ENCODE measurements at places on chromosomes 12 and 14. TPM values are rescaled to one million over a fixed set of nuclear protein-coding genes. Genes with fewer than 3 reads are reported as not detected.

The INHBE gene
- 0.75 TPM for polyA plus RNA-seq

The MSRB3 gene
- 24.4 TPM for polyA plus RNA-seq

DNA sequence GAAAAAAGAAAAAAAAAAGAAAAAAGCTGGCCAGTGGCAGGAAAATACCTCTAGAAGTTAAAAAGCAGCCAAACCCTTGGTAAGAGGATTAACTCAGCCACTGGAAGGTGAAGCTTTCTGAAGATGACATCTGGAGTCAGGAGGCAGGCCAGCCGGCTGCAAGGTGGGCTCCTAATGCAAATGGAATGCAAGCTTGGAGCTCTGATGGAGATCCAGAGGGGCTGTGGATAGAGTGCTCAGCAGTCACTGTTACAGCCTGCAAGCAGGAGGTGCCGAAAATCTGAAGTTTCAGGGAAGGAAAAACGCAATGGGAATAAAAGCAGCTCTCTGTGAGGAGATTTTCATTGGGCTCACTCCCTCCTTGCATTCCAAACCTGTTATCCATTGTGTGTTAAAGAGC is 41.0 kb downstream of the GSC start:
- DNase-seq, result no peak

GRCh38 chr12:52186118-52186840 is 5.5 kb downstream of the KRT80 start:
- no peak for DNase-seq

The SMCO3 gene
- polyA plus RNA-seq, result 2.1 TPM

- DNase-seq, result no peak
Measured at GRCh38 chr14:85409481-85410210, 120.3 kb upstream of the FLRT2 start.
